ENCODE measurements at places on chromosomes 1 and 21.

DNA sequence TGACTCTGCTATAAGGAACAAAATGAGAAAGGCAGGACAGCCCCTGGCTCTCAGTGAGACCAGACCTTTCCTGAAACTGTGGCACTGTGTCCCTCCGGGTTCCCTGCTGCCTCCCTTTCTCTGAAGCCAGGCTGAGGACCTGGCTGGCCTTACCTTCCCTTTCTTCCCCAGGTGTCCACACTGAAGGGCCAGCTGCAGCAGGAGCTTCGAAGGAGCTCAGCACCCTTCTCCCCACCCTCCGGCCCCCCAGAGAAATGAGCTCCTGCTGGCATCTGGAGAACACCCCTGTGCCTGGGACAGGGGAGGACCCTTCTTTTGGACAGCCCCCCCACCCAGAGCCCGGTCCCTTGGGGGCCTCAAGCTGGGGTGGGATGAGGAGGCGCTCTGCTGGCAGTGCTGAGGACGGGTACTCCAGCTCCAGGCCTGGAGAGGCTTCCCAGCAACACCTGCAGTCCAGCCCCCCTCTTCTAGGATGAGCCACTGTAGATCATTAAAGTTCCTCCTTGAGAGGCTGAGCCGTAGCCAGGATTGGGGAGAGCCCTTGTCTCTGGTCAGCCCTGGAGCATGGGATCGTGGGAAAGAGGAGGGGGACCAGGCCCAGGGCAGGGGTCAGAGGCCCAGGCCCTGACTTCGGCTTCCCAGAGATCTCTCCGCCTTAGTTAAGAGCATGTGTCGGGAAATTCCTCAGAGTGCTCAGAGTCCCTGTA is 8.1 kb downstream of the MFAP2 start:
- no peak for DNase-seq

DNA sequence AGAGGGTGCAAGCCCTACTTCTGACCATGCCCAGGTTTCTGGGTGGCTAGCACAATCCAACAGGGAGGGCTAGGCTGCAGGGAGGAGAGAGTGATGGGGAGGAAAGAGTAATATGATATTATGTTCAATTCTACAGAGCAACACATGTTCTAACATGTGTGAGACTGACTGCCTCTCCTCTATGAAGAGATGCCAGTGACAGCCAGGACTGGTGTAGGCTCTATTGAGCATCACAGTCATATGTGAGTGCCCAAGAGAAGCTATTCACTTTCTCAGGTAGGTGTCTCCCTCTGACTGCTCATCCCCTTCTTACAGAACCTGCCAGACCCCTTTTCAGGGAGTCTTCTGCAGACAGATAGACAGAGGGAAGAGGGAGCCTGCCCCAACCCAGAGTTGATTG is 446.1 kb downstream of the SIPA1L2 start:
- DNase-seq, result no peak

DNA sequence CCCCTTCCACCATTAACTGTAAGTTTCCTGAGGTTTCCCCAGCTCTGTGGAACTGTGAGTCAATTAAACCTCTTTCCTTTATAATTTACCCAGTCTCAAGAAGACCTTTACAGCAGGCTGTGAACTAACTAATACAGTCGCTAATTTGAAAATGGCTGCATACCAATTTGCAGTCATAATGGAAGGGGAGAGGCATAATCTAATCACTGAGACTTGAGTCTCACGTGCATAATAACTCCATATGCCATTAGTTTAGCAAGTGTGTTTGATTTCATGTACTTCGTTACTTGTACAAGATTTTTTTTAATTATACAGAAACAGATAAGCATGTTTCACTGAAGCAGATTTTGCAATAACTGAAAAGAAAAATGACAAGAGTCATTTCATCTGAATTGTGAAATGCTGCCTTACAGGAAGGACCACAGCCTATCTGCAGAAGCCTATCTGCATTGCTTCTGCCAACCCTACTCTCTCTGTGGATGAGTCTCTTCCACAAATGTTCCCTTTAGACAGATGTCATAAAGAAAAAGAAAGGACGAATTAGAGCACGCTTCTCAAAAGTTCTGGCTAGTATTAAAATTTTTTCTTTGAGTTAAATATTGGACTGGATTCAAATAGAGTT is 99.1 kb downstream of the PTGER3 start:
- DNase-seq, result no peak

GRCh38 chr1:168220470-168220871 is 5.3 kb upstream of the SFT2D2 start:
- DNase-seq, result no peak

GRCh38 chr1:109134423-109134822 is 20.5 kb downstream of the ELAPOR1 start:
- no peak for DNase-seq

- no peak for DNase-seq
Observed at GRCh38 chr1:59446257-59446901, 149.5 kb downstream of the FGGY start.

- DNase-seq, result no peak
Observed at GRCh38 chr1:189151361-189151760, 1326.3 kb downstream of the BRINP3 start.

DNA sequence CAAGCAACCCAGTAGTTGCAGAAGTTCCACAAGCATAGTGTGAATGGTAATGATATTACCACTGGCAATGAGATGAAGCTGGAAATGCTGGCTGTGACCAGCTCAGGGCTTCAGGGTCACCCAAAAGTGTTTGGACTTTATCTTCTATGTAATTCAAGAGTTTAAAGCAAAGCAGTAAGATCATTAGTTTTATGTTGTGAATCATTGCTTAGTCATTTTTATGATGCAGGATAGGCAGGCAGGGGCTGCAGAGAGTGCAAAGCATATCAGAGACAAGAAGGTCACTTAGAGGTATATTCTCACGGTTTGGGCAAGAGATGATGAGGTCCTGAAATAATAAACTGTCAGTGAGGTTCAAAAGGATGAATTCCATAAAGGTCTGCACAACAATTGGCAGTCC is 147.4 kb downstream of the OLFM3 start:
- DNase-seq, result no peak

GRCh38 chr1:41456847-41457540 is 27.5 kb downstream of the EDN2 start:
- no peak for DNase-seq

GRCh38 chr1:20153000-20153418 is 13.9 kb downstream of the PLA2G2F start:
- no peak for DNase-seq

- no peak for DNase-seq
Observed at GRCh38 chr1:99771513-99771918, 5.1 kb upstream of the FRRS1 start.

DNA sequence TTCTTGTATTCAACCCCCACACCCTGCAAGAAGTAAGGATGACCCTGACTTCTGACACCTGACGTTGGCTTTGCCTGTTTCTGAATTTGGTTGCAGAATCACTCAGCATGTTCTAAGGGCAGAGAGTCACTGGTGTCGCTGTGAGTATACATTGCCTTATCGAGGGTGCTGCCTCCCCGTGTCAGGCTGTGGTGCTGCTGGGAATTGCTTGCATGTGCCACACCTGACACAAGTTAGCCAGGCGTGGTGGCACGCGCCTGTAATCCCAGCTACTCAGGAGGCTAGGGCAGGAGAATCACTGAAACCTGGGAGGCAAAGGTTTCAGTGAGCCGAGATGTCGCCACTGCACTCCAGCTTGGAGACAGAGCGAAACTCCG is 45.9 kb downstream of the WDR4 start:
- DNase-seq, result no peak

Data from activated naive CD4-positive, alpha-beta T cell (primary cell).